ENCODE measurements at places on chromosomes 16 and 17.

GRCh38 chr17:50150354-50151040, at the start of gene PPP1R9B:
PPP1R9B (minus strand) TSS chr17:50150677; CDS start chr17:50150513, 164 bp downstream.
- no peak for DNase-seq
- H3K27me3 ChIP-seq, result no peaks in the 10 kb centered on the region
- peak within 1 kb of the TSS; percentile 76 for H3K4me3 ChIP-seq
- no peaks in the 10 kb centered on the region for H3K36me3 ChIP-seq

GRCh38 chr16:27446721-27447120, 44.7 kb downstream of the IL21R start:
- no peak overlapping the region for H3K27ac ChIP-seq
- H3K4me1 ChIP-seq, result no peaks in the 10 kb centered on the region
- H3K27me3 ChIP-seq, result peaks cover 22% of the 10 kb centered on the region
- no peak for DNase-seq
- H3K36me3 ChIP-seq, result no peaks in the 10 kb centered on the region
- H3K4me3 ChIP-seq, result no peak overlapping the region

- no peak overlapping the region for H3K4me3 ChIP-seq
- no peaks in the 10 kb centered on the region for H3K4me1 ChIP-seq
- no peaks in the 10 kb centered on the region for H3K27me3 ChIP-seq
Measured at GRCh38 chr16:21589551-21589950, 9.8 kb upstream of the METTL9 start.

DNA sequence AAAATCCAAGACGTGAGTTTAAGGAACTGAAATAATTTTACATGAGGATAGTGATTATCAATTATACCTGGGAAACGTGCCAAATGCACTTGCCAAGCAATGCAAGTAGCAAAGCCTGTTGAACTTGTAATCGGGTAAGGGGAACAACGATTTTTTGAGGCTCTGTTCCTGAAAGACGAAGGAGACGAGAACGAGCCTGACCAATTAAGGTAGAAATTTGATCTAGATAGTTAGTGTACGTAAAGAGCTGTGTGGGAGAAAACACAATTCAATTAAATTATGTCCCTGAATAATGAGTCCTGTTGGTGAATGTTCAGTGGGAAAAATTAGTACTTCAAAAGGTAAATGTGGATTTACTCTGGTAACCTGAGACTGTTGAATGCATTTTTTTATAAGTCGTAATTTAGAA, 17.7 kb upstream of the KCTD5 start:
- H3K27ac ChIP-seq, result no peak overlapping the region
- no peak overlapping the region for H3K4me3 ChIP-seq
- no peak for DNase-seq
- H3K27me3 ChIP-seq, result no peaks in the 10 kb centered on the region
- H3K36me3 ChIP-seq, result no peaks in the 10 kb centered on the region

- no peaks in the 10 kb centered on the region for H3K27me3 ChIP-seq
- no peaks in the 10 kb centered on the region for H3K4me1 ChIP-seq
- H3K4me3 ChIP-seq, result no peak overlapping the region
- no peaks in the 10 kb centered on the region for H3K36me3 ChIP-seq
Measured at GRCh38 chr17:55296171-55296695, 31.5 kb downstream of the HLF start.

DNA sequence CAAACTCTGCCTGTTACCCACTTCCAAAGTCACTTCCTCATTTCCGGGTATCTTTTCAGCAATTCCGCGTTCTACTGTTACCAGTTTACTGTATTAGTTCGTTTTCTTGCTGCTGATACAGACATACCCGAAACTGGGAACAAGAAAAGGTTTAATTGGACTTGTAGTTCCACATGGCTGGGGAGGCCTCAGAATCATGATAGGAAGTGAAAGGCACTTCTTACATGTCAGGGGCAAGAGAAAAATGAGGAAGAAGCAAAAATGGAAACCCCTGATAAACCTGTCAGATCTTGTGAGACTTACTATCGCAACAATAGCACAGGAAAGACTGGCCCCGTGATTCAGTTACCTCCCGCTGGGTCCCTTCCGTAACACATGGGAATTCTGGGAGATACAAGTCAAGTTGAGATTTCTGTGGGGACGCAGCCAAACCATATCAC, 30.9 kb downstream of the PAFAH1B1 start:
- no peak for DNase-seq
- H3K4me3 ChIP-seq, result no peak overlapping the region
- no peak overlapping the region for H3K27ac ChIP-seq
- H3K36me3 ChIP-seq, result no peaks in the 10 kb centered on the region

DNA sequence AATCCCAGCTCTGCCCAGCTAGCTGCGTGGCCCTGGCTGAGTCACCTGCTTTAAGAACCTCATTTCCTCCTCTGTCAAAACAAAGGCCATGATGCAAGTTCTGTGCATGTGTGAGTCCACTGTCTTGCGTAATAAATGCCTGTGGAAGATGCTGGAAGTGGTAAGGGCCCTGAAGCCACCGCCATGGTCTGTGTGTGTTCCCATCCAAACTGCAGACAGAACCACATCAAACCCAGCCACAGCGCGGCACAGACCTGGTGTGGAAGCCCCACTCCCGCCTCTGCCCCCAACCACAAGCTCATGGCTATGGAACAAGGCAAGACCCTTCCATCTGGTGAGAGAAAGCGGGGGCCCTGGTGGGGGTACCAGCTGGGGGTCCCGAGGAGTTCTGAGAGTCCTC, 26.0 kb downstream of the NECAB2 start:
- no peak overlapping the region for H3K4me3 ChIP-seq
- DNase-seq, result no peak
- no peaks in the 10 kb centered on the region for H3K36me3 ChIP-seq
- no peaks in the 10 kb centered on the region for H3K27me3 ChIP-seq
- H3K4me1 ChIP-seq, result peaks cover 4% of the 10 kb centered on the region
- no peak overlapping the region for H3K27ac ChIP-seq

DNA sequence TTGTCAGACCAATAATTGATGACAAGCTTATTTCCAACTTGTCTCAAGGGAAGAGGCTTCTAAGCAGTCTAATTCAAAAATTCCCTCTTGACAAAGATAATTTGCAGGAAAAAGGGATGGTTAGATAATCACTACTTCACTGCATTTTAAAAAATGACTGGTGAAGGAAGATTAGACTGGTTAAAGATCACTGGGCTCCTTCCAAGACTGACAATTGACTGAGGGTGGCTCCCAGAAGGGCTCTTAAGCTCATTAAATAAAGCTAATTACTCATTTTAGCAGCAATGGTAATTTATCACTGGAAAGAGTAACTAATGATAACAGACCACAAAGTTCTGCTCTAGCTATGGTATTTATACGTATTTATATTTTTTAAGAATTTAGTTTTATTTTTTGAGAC, 4.4 kb upstream of the HEATR3 start:
- H3K36me3 ChIP-seq, result no peaks in the 10 kb centered on the region
- H3K4me1 ChIP-seq, result no peaks in the 10 kb centered on the region
- no peaks in the 10 kb centered on the region for H3K27me3 ChIP-seq
- no peak overlapping the region for H3K27ac ChIP-seq
- DNase-seq, result no peak

- no peak overlapping the region for H3K27ac ChIP-seq
- H3K27me3 ChIP-seq, result no peaks in the 10 kb centered on the region
- H3K4me1 ChIP-seq, result no peaks in the 10 kb centered on the region
- H3K4me3 ChIP-seq, result no peak overlapping the region
Measured at GRCh38 chr16:6891496-6891895, 441.1 kb upstream of the RBFOX1 start.

DNA sequence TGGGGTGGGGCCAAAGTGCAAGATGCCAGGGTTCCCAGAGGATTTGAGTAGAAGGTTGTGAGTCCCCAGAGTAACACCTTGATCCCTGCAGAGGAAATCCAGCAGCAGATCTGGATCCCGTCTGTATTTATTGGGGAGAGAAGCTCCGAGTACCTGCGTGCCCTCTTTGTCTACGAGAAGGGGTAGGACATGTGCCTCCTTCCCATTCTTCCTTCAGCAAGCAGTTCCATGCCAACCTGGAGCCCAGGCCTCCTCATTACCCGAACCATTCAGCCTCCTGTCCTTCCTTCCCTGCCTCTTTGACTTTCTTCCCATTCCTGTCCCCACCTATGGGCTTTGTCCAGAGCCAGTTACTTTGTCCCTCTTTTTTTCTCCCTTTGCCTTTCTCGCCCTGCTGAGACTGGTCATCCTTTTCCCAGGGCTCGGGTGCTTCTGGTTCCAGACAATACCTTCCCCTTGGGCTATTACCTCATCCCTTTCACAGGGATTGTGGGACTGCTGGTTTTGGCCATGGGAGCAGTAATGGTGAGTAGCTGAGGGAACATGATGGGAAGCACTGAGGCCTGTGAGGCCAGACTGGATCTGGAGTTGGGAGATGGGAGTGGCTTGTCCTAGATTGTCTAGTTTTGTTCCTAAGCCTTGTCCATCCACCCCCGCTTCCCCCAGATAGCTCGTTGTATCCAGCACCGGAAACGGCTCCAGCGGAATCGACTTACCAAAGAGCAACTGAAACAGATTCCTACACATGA, 2.9 kb downstream of the RNF167 start:
- no peak for DNase-seq
- H3K4me1 ChIP-seq, result peaks cover 56% of the 10 kb centered on the region
- peak overlapping the region; percentile 99 for H3K27ac ChIP-seq
- H3K27me3 ChIP-seq, result no peaks in the 10 kb centered on the region
- no peak overlapping the region for H3K4me3 ChIP-seq

DNA sequence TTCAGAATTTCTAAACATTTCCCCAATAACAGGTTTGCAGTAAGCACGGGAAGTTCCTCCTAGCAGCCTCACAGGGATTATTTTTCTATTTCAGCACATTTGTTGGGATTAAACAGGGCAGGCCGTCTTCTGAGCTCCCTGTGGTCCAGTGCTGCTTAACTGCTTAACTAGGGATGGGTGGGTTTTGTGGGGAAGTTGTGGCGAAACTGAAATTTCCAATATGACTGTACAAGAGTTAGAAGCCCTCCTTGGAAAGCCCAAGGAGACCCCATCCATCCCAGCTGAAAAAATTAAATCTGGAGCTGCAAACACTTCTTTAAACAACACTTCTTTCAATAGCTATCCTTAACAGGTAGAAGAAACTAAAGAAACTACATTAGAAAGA, 22.2 kb downstream of the FAM117A start:
- H3K27ac ChIP-seq, result peak overlapping the region; percentile 51
- H3K36me3 ChIP-seq, result no peaks in the 10 kb centered on the region
- peaks cover 59% of the 10 kb centered on the region for H3K4me1 ChIP-seq
- no peaks in the 10 kb centered on the region for H3K27me3 ChIP-seq
- DNase-seq, result no peak

DNA sequence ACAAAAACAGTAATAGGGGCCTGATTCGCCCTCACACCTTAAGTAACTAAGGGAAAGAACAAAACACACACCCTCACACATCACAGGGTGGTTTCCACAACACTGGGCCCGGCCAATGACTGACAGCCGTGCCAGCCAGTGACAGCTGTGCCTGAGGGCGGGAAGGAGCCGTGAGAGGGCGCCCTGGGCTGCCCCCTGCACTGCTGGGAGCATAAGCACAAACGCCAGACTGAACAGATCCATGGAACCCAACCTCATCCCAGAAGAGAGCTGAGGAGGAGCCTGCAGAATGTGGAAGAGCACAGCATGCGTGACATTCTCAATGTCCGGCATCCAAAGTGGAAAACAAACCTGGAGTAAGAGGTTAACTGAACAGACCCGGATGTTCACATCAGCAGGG, 16.0 kb downstream of the CSNK1D start:
- H3K27ac ChIP-seq, result peak overlapping the region; percentile 36
- H3K4me3 ChIP-seq, result no peak overlapping the region
- no peaks in the 10 kb centered on the region for H3K27me3 ChIP-seq
- DNase-seq, result no peak
- H3K36me3 ChIP-seq, result peaks cover 87% of the 10 kb centered on the region
- no peaks in the 10 kb centered on the region for H3K4me1 ChIP-seq

DNA sequence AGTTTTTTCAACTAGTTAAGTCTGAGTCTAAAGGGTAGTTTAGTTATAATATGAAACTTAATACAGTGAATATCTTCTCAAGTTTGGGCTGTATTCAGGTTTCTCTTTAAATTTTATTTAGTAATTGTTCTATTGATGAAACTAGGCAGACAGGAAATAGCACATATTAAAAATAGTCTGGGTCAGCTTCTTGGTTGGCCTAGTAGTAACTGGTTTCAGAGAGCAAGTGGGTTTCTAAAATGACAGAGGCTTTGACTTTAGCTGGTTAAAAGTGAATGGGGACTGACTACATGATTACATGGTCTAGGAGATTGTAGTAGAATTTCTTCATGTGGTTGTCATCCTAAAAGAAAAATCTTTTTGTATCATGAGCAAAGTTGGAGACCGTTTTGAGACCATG, 46.8 kb downstream of the OMG start:
- H3K4me1 ChIP-seq, result peaks cover 8% of the 10 kb centered on the region
- no peaks in the 10 kb centered on the region for H3K27me3 ChIP-seq
- no peak for DNase-seq
- H3K36me3 ChIP-seq, result peaks cover 6% of the 10 kb centered on the region

DNA sequence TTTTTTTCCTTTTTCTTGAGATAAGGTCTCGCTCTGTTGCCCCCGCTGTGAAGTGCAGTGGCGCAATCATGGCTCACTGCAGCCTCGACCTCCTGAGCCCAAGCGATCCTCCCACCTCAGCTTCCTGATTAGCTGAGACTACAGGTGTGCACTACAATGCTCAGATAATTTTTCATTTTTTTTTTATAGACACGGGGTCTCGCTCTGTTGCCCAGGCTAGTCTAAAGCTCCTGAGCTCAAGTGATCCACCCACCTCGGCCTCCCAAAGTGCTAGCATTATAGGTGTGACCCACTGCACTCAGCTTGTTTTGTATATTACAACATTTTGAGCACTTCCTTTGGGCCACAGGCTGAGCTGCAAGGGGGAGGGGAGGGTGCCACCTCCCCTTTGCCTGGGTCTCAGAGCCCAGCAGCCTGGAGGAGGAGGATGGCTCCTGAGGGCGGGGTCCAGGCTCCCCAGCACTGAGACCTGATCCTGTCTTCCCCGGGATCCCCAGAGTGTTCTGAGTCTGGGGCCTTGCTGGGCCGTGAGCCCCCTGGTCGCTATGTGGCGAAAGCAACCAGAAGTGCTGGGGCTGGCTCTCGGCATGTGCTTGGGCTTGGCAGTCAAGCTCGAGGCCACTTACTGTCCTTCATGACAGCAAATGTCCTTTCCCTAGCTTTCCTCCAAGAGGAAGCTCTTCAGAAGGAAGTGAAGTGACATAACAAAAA, 8.1 kb downstream of the DEF8 start:
- peak overlapping the region; percentile 4 for H3K4me3 ChIP-seq
- H3K36me3 ChIP-seq, result peaks cover 39% of the 10 kb centered on the region
- no peaks in the 10 kb centered on the region for H3K4me1 ChIP-seq
- no peak overlapping the region for H3K27ac ChIP-seq

GRCh38 chr17:81471818-81472456, 40.7 kb downstream of the ACTG1 start:
- H3K36me3 ChIP-seq, result no peaks in the 10 kb centered on the region
- no peak overlapping the region for H3K4me3 ChIP-seq
- no peak overlapping the region for H3K27ac ChIP-seq
- H3K27me3 ChIP-seq, result no peaks in the 10 kb centered on the region

Measured in gastrocnemius medialis (tissue), 4 donors.